ENCODE measurements at places on chromosomes 5 and 9. TPM values are rescaled to one million over a fixed set of nuclear protein-coding genes. Genes with fewer than 3 reads are reported as not detected.

- no peak for DNase-seq
These were observed 110.0 kb downstream of the LURAP1L start for GRCh38 chr9:12884736-12885395.

GRCh38 chr9:110769667-110770066 is 101.1 kb downstream of the MUSK start:
- DNase-seq = no peak

DNA sequence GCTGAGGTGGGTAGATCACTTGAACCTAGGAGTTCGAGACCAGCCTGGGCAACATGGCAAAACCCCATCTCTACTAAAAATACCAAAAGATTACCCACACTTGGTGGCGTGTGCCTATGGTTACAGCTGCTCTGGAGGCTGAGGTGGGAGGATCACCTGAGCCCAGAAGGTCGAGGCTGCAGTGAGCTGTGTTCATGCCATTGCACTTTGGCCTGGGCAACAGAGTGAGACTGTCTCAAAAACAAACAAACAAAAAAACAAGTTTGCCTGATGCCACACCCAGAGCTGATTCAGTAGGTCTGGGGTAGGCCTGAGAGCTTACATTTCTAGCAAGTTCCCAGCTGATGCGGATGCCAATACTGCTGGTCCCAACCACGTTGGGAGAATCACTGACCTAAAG is 60.5 kb upstream of the HSPA9 start:
- no peak for DNase-seq

DNA sequence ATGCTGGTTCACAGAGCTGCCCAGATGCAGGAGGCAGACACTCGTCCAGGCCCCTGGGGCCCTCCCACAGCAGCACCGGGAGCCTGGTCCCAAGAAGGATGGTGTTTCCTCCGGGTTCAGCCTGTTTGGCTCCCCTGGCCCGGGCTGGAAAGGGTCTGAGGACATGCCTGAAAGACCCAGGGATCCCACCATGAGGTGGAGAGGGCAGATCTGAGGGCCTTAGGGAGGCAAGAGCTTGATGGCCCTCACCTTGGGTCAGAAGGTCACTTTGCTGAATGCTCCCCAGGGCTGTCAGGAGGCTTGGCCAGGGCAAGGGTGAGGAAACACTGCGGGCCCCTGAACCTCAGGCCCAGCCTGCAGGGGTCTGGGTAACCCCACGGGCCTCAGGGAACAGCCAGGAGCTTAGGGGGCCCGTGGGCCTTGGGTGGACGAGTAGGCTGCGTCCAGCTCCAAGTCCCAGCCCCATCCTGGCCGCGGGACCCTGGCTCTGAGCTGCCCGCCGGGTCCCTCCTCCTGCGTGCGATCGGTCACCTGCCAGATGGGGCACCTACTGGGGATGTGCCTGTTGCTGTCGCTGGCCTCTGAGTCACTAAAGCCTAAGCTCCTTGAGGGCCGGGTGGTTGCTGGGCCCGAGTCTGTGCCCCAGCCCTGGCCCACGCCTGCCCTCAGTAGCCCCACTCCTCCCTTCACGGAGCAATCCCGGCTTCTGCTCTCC is 106.2 kb downstream of the ZNF354C start:
- DNase-seq = no peak

Gene SLC1A1
- total RNA-seq = 3.5 TPM

Gene LIX1
- total RNA-seq = 12.0 TPM
